ENCODE measurements at places on chromosomes 7 and 10. TPM values are rescaled to one million over a fixed set of nuclear protein-coding genes. Genes with fewer than 3 reads are reported as not detected.

CYP2E1 gene
- total RNA-seq: 0.40 TPM

SLC18A3 gene
- total RNA-seq: 0.10 TPM

SPDYE2 gene
- total RNA-seq: not detected

MMP21 gene
- total RNA-seq: not detected

MOGAT3 gene
- not detected for total RNA-seq

ADAM12 gene
- 19.4 TPM for total RNA-seq

LLCFC1 gene
- not detected for total RNA-seq

WNT2 gene
- total RNA-seq: 0.35 TPM

ARHGEF5 gene
- 15.6 TPM for total RNA-seq

- peak; percentile 92 for DNase-seq
Measured at GRCh38 chr7:135160098-135160857, 10.2 kb downstream of the CYREN start.

GRCh38 chr7:7819442-7820247 lies 101.2 kb upstream of the RPA3 start:
- DNase-seq: peak; percentile 48

- DNase-seq: peak; percentile 26
Measured at GRCh38 chr10:370449-370825, 235.2 kb downstream of the ZMYND11 start.

DNA sequence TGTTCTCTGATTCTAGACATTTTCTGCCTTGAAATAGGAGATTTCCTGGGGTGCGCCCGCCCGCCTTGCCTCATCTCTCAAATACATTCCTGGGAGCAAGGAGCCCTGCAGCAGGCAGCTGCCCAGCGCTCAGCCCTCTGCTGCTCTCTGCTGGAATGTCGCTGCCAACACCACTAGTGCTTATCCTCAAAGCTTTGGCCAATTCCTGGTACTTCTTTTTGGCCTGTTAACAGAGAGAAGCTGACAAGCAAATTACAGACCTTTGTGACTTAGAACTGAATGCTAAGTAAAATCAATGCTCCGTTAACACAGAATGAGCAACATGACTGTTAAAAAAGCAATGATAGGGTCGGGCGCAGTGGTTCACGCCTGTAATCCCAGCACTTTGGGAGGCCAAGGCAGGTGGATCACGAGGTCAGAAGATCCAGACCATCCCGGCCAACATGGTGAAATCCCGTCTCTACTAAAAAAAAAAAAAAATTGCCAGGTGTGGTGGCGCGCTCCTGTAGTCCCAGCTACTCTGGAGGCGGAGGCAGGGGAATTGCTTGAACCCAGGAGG lies 41.9 kb upstream of the SYPL1 start:
- DNase-seq: peak; percentile 64

DNA sequence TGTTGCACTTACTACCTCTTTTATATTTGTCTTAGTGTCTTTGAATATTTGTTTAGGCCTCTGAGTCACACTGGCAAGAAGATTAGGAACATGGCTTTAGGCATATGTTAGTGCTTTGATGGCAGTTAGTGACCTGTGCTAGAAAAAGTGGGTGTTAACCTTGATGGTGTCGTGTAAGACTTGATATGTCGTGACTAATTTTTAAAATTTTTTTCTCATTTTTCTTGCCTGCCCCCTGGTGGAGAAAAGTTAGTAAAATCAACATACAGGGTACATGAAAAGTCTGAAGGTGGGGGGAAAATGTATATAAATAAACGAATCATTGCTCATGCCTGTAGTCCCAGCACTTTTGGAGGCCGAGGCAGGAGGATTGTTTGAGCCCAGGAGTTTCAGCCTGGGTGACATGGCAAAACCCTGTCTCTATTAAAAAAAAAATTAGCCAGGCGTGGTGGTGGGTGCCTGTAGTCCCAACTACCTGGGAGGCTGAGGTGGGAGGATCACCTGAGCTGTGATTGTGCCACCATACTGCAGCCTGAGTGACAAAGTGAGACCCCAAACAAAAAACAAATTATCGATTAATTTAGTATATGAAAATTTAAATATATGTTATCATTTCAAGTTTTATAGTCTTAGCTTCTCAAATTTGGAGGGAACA lies 44.6 kb downstream of the TAX1BP1 start:
- DNase-seq: peak; percentile 83

- DNase-seq: no peak
Measured at GRCh38 chr7:28815369-28815927, 142.7 kb downstream of the TRIL start.

DNA sequence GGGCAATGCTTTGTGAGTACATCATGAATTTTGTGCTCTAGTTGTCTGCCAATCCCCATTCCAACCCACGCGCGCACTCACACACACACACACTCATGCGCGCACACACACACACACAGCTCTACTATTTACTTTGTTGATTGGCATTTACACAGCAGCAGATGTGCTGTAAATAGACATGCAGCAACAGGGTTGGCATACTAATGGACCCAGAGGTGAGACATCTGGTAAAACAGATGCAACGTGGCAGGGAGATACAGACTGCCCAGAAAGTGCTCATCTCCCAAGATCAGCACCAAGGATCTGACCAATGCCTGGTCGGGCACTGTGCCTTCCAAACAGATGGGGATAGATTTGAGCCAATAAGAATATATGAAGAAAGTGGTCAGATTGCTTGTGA lies 873.0 kb downstream of the SORCS3 start:
- DNase-seq: no peak

- no peak for DNase-seq
Measured at GRCh38 chr7:157437519-157438061, 100.8 kb downstream of the DNAJB6 start.

GRCh38 chr10:125221716-125222115 lies 61.4 kb upstream of the CTBP2 start:
- DNase-seq: no peak

DNA sequence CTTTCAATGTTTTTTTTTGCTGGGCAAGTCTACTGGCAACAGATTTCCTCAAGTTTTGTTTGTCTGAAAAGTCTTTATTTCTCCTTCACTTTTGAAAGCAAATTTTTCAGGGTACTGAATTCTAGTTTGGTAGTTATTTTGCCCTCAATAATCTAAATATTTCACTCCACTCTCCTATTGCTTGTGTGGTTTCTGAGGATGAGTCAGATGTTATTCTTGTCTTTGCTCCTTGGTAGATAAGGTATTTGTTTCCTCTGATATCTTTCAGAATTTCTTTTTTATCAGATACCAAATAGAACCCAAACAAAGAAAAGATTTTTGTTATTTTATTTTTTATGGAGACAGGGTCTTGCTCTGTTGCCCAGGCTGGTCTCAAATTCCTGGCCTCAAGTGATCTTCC lies 99.2 kb upstream of the MALRD1 start:
- DNase-seq: no peak

DNA sequence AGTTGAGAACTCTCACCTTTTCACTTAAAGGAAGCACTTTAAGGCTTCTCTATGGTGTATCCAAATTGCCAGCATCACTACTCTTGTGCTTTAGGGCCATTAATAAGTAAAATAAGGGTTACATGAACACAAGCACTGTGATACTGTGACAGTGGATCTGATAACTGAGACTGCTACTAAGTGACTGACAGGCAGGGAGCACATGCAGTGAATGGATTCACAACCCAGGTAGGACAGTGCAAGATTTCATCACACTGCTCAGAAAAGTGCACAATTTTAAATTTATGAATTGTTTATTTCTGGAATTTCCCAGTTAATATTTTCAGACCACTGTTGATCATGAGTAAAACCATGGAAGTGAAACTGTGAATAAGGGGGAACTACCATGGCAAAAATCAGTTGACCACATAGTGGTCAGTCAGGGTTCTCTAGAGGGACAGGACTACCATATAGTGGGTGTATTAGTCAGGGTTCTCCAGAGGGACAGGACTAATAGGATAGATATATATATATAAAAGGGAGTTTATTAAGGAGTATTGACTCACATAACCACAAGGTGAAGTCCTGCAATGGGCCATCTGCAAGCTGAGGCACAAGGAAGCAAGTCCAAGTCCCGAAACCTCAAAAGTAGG lies 20.9 kb upstream of the CYP51A1 start:
- DNase-seq: no peak

DNA sequence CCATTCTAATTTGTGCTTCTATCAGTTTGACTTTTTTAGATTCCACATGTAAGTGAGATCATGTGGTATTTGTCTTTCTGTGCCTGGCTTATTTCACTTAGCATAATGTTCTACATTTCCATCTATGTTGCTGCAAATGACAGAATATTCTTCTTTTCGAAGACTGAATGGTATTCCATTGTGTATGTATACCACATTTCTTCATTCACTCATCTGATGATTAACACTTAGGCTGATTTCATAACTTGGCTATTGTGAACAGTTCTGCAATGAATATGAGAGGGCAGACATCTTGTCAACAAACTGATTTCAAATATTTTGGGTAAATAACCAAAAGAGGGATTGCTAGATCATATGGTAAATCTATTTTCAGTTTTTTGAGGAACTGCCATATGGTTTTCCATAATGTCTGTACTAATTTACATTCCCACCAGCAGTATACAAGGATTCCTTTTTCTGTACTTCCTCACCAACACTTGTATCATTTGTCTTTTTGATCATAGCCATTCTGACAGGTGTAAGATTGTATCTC lies 52.9 kb downstream of the ZNF22 start:
- DNase-seq: no peak

DNA sequence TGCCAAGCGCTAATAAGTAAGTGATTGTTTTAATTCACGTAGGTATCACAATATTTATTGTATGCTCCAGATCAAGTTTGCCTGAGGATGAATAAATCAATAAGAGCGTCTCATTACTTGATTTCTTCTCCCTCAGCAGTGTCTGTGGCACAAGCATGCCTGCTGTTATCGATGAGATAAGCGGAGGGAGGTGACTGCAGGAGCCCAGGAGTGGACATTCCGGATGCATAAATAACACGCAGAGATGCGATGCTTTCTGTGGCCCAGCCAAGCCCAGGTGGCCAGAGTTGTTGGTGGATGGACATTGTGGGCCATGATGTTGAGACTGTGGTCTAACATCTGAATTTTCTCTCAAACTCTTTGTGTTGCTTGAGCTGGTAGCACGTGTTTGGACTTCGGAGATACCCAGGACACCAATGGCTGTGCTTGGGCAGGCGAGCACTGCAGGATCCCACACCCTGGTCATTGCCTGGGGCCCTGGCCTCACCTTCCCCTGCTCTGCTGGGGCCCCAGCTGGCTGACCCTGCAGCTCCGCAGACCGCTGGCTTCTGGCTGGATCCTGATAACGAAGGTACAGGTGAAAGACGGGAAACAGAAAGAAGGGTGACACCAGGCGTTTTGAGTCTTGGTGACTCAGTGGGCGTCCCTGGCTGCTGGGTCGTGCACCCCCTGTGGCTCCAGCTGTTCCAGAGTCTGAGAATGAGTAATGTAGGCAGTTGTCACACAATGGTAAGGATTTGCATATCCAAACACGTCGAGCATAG lies 31.2 kb upstream of the MNX1 start:
- no peak for DNase-seq

- no peak for DNase-seq
Measured at GRCh38 chr10:103750836-103751235, 104.5 kb downstream of the SH3PXD2A start.

- no peak for DNase-seq
Measured at GRCh38 chr7:102000123-102000522, 182.7 kb downstream of the CUX1 start.

GRCh38 chr10:49109669-49110340 lies 5.5 kb downstream of the VSTM4 start:
- DNase-seq: no peak

DNA sequence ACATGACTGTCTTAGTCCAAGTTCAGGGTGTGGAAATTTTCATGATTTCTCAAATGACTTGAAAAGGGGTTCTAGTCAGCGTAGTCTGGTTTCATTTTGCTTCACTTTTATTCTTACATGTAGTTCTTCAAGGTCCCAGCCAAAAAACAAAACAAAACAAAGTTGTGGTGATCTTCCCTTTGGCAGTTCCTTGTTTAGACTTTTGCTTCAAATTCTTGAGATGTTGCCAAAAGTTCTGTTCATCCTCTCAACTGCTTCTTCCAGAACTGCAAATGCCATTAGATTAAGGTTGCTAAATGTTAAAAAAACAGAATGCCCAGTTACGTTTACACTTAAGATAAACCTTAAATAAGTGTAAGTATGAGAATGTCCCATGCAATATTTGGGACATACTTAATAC lies 370.8 kb upstream of the LRRTM3 start:
- DNase-seq: no peak

Measured in renal cortical epithelial cell (primary cell).